Calu3 (cell line): ENCODE measurements at places on chromosomes 3 and 15.

DNA sequence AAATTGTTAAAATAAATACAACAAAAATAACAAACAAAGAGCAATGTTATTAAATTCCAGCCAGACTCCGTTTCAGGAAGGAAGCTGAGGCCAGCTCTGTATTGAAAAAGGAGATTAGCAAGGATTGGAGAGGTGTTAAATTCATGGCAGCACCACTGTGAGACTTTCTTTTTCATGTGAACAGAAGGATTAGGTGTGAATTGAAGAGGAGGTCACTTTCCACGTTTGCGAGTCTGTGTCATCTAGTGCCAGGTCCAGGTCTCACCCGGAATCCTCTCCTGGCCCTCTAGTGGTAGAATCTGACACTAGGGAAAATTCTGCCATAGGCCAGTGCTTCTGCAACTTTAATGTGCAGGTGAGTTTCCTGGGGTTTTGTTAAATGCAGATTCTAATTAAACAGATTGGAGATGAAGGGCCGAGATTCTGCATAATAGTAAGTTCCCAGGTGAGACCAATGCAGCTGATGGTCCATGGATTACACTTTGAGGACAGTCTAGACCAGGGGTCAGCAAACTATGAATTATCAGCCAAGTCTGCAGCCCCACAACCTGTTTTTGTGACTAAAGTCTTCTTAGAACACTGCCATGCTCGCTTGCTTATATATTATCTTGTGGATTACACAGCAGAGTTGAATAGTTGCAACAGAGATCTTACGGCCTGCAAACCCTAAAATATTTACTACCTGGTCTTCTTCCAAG, 9.2 kb upstream of the SLC6A1 start:
- peak; percentile 56 for DNase-seq

- no peak for DNase-seq
These were observed 17.7 kb downstream of the CTNNB1 start for GRCh38 chr3:41216993-41217392.

DNA sequence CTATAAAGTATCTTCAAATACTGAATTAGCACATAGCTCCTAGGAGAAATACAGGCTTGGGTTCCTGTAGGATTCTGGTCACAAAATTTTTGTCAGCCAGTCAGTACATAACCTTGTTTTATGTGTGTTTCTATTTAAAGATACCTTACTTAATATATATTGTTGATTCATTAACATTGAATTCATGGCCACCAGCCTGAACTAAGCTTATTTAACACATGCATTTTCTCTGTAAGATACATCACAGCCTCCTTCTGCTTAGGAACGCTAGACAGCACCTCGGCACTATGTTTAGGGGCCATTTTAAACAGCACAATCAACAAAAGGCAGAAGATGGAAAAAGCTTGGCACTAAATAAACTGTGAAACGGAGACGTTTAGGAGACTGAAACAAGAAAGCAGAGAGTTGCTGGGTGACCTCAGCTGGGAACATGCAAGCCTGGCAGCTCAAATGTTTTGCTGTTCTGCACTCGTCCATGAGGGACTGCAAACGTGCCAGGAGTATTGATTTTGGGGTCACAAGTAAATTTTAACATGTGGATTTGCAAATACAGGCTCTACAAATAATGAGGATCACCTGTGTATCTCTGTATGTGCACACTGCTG, 432.2 kb upstream of the TPM1 start:
- DNase-seq, result no peak

DNA sequence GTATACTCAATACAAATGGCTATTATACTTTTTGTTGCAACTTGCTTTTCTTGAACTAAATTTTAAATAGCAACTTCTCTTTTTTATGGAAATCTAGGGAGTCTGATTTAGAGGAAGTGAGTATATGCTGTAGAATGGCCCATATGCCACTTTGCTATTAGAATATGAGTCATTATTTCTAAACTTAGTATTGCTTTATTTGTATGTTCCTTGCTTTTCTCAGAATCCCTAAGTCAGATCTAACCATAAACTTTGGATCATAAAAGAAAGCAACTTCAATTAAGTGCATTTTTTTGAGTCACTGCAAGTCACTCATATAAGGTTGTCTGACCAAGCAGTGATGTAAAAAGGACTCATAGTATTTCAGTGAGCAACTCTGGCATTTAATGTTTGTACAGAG, 17.5 kb upstream of the SPTSSB start:
- DNase-seq, result no peak

DNA sequence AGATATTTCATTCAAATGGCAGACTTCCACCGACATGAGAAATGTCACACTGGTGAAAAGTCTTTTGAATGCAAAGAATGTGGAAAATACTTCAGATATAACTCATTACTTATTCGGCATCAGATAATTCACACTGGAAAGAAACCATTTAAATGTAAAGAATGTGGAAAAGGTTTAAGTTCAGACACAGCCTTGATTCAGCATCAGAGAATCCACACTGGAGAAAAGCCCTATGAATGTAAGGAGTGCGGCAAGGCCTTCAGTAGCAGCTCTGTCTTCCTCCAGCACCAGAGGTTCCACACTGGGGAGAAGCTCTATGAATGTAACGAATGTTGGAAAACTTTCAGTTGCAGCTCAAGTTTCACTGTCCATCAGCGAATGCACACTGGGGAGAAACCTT, 8.6 kb upstream of the ZNF621 start:
- no peak for DNase-seq

DNA sequence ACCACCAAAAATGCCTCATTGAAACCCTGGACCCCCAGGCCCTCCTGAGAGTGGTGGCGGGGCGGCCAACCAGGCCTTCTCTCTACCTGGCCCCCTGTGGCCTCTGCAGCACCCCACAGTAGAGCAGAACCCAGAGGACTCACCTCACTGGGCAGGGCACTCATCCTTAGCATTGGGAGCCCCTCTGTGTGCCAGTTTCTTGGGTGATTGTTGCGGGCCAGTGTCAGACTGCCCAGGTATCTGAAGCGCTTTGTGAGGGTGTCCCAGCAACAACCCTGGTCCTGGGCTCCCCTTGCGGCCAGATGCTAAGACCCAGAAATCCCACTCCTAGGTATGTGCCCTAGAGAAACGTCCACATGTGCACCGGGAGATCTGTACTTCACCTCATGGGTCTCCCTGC, 20.7 kb upstream of the MRPS22 start:
- DNase-seq, result no peak

DNA sequence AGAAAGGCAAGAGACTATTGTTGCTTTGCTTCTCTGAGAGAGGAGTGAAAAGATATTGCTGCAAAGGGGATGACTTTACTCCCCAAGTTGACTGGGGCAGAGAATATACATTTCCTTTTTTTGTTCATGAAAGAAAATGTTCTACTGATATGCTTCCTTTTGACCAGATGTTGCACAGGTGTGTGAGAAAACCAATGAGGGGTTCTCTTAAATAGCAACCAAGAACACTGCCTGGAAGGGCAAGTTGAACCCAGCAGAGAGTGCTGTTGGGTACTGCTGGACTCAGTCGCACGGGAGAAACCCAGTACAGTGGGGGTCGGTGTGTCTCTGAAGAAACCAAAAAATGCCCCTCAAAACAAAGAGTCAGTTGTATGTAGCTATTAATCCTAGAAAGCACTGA, 101.2 kb downstream of the CHST2 start:
- no peak for DNase-seq

GRCh38 chr3:182837855-182838454, 44.7 kb downstream of the ATP11B start:
- no peak for DNase-seq
